Stimulated activated CD8-positive, alpha-beta memory T cell treated with anti-CD3 and anti-CD28 coated beads, Interleukin-2, amount 100 ng/mL, for 1 hour (primary cell): ENCODE measurements at places on chromosomes 2 and 18.

DNA sequence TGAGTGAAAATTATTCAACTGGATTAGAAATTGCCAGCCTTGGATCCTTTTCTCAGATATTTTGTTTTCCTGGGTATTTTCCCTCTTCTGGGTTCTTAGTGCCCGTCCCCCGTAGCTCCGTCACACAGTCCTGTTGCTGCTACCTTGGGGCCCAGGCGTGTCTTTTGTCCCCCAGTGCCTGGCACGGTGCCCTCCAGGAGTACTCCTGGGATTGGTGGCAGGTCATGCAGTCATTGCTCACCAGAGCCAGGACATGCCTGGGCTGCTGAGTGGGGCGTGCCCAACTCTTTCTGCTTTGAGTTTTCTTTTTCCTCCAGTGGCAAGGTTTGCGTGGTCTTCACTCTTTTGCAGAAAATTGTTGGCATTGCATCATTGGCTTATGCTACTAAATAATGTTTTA is 275.2 kb downstream of the AGAP1 start:
- DNase-seq: no peak

DNA sequence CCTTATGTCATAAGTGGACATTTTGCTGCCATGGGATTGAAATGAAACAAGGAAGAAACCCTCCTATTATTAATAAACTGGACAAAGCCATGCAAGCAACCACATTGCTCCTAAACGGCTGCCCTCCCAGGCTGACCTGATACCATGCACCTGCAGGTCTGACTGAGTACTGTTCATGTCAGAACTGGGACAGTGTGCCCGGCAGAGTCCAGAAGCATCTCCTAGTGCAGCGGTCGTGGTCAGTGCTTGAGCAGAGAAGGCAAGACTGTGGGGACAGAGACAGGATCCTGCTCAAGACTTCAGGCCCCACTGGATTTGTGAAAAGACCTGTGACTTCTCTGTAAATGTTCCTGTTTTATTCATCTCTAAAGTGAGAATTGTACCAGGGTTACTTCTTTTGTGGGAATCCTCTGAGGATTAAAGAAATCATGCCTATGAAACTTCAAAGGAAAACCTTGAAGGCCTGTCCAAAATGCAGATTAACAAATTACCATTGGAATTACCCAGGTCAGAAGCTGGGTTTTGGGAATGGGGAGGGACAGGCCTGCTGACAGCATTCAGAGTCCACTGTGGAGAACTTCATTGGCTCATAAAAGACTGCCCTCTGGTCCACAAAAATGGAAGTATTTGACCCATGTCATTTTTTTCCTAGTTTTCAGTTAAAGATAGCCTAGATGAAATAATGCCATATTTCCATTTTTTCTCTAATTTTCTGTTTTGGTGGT is 13.9 kb downstream of the RNF144A start:
- DNase-seq: no peak

DNA sequence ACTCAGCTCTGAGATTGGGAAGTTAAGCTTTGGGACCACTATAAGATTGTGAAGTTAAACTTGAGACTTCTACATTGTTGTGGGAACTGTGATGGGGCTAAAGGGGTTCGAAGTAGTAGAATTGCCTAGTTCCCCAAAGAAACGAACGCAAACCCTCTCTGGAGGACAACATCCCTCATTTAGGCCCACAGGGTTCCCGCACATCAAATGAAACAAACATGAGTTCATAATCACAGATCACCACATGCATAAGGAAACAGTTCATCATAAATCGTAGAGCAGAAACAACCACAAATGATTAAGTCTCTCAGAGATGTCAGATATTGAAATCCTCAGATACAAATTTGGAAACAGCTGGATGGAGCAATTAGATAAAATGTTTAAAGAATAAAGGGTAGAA is 55.9 kb upstream of the HPCAL1 start:
- DNase-seq: no peak

GRCh38 chr2:217973008-217973787 is 29.6 kb downstream of the TNS1 start:
- no peak for DNase-seq

DNA sequence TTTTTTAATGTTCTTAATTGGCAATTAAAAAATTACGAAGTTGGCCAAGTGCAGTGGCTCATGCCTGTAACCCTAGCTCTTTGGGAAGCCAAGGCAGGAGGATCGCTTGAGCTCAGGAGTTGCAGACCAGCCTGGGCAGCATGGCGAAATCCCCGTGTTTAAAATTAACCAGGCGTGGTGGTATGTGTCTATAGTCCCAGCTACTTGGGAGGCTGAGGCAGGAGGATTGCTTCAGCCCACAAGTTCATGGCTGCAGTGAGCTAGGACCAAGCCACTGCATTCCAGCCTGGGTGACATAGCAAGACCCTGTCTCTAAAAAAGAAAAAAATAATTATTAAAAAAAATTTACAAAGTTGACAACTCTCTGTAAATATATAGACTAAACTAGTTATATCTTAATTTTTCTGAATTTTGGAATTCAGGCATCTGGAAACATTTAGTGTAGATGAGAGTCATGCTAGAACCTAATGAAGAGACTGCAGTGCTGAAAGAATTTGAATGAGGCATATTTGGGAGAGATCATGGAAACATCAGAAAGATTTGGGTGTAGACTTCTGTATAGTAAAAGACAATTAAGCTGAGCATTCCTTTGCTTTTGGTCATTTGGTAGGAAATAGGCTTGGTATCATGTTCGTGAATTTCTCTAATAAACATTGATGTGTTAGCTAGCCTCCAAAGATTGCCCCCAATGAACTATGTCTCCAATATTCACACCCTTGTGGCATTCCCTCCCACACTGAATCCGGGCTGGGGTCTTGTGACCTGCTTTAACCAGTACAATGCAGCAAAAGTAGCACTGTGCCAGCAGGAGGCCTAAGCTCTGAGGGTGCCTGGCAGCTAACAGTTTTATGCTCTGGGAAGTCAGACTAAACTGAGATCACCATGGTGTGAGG is 4.2 kb upstream of the ROCK1 start:
- no peak for DNase-seq

- DNase-seq: no peak
Observed at GRCh38 chr2:103355287-103355686, 593.5 kb downstream of the TMEM182 start.

GRCh38 chr2:179442206-179442605 is 177.6 kb upstream of the SESTD1 start:
- DNase-seq: no peak

DNA sequence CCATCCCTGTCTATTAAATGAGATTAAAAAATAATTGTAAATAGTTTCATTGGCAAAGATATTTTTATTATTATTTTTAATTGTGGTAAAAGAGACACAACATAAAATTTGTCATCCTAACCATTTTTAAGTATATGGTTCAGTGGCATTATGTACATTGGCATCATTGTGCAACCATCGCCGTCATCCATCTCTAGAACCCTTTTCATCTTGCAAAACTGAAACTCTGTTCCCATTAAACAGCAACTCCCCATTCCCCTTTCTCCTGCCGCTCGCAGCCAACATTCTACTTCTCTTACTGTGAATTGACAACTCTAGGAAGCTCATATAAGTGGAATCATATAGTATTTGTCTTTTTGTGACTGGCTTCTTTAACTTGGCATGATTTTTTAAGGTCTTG is 25.3 kb downstream of the LAMA3 start:
- no peak for DNase-seq

GRCh38 chr2:49621016-49621415 is 466.7 kb upstream of the FSHR start:
- DNase-seq: no peak

DNA sequence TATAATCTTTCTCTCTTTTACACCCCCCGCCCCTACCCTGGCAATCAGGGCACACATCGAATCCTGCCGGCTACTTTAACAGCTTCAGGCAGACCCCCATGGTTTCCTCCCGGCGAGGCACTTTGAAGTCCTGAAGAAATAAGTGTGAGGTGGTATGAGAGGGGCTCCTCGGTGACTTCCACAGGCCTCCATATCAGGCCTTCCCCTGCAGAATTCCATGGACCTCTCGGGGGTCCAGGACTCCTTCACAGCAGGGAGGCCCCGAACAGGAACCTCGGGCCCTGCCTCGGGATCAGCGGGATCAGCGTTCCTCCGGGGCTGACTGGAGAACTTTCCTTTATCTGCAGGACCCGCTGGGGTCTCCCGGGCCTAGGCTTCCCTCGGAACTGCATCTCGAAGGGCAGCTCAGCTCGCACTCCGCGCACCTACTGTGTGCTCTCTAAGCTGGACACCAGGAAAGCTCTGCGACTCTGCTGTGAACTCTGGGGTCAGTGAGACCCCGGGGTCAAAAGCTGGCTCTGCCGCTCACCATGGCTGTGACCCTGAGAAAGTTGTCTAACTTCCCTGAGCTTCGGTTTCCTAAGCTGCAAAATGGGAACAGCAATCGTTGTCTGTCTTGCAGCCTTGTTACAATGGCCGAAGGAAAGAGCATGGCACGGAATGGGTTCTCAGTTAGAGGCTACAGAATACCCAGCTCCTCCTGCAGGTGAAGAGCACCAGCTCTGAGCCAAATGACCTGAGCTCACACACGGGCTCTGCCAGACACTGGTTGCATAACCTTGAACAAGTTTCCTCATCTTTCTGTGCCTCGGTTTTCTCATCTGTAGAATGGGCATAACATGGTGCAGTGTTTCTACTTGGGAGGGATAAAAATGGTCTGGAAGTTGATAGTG is 97.4 kb upstream of the ID2 start:
- no peak for DNase-seq

- DNase-seq: no peak
Observed at GRCh38 chr2:8761529-8762164, 75.8 kb downstream of the KIDINS220 start.

DNA sequence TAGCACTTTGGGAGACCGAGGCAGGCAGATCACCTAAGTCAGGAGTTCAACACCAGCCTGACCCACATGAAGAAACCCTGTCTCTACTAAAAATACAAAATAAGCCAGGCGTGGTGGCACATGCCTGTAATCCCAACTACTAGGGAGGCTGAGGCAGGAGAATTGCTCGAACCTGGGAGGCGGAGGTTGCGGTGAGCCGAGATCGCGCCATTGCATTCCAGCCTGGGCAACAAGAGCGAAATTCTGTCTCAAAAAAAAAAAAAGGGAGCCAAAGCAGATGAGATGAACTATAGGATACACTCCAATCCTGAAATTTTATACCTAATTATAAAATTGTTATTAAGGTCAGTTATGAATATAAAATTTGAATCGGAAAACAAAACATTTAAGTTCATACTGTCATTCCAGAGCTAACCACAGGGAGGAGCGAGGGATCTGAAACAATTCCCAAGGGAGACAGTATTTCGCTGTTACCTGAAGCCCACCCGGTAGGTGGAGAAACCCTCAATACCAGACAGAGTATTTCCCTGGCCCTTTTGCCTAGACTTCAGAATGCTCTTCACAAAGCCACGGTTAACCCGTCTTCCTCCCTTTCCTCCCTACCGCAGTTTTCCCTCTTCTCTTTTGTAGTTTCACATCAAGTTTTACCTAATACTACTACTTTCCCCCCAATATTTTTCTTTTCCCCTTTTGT is 1.4 kb downstream of the PPM1G start:
- no peak for DNase-seq

GRCh38 chr2:225010804-225011203 is 31.5 kb downstream of the DOCK10 start:
- no peak for DNase-seq

GRCh38 chr2:237195396-237196120 is 109.9 kb downstream of the COPS8 start:
- DNase-seq: no peak

DNA sequence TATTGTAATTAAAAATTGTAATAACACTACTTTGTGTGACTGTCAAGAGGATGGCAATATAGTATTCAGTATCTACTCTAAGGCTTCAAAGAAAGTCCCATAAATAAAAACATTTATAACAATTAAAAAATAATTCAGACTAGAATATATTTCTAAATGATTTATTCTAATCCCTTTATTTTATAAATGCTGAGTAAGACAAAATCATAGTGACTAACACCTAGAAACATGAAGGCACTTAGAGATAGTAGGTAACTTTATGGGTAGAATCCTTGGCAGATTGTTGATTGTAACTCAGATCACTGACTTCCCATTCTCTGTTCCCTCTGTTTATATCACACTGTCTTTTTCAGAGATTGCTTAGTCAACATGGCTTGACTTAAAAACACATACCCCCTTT is 78.6 kb upstream of the EPB41L5 start:
- no peak for DNase-seq

GRCh38 chr2:25397777-25398176 is 56.1 kb upstream of the DNMT3A start:
- no peak for DNase-seq

- no peak for DNase-seq
Observed at GRCh38 chr18:74183130-74183529, 34.8 kb downstream of the TIMM21 start.

DNA sequence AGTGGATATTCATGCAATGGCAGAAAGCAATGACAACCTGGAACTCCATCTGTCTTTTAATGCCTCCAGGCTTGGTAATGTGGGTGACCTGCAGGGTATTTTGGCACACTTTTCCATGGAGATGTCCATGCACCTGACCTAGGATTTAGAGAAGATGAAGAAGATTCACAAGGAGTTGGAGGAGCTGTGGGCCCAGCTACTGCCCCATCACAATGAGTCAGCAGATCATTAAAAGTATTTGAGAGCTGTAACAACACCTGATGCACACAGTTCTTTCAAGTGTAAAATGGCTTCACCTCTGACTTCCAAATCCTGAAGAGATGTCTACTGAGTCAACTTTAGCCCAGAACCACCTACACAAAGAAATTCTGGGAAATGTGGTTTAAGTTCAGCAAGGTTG is 22.1 kb upstream of the OSR1 start:
- no peak for DNase-seq

DNA sequence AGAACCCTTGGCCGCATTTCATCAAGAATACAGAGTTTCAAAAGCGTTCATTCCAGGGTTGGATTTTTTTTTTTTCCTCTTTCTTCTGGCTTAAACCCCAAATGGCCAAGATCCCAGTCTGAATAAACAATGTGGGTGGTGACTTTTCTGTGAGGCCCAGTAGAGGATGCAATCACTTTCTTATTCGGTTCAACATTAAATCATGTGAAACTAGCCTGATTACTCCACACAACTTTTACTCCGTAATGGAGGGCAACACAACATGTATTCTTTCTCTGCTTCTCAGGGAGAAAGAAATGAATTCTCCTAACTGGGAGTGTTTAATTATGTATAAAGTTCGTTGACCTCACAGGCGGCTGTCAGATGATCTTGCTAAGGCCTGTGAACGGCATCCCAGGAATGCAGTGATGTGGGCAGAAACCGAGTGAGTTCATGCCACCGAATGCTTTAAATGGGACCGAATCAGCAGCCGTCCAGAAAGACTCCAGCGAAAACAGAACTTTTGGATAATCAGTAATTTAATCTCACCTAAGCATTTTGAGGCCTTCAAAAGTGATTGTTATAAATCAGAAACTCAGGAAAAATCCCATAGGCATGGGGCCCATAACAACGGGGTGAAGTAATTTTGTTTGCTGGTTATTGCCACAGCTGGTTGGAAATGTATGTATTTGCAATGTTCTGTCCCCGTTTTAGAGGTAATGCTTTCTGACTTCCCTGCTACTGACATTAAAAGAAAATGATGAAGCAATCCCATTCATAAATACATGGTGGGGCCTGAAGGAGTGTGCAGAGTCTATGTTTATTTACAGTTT is 81.5 kb downstream of the BCL2 start:
- no peak for DNase-seq

GRCh38 chr2:237403024-237403882 is 10.7 kb downstream of the COL6A3 start:
- no peak for DNase-seq

- no peak for DNase-seq
Observed at GRCh38 chr18:59658941-59659340, 38.3 kb downstream of the CCBE1 start.
